Astrocyte of the cerebellum (primary cell): ENCODE measurements at places on chromosomes 2 and 18.
A peak's percentile ranks its signal among the peaks of the same experiment; 100 is the strongest.

DNA sequence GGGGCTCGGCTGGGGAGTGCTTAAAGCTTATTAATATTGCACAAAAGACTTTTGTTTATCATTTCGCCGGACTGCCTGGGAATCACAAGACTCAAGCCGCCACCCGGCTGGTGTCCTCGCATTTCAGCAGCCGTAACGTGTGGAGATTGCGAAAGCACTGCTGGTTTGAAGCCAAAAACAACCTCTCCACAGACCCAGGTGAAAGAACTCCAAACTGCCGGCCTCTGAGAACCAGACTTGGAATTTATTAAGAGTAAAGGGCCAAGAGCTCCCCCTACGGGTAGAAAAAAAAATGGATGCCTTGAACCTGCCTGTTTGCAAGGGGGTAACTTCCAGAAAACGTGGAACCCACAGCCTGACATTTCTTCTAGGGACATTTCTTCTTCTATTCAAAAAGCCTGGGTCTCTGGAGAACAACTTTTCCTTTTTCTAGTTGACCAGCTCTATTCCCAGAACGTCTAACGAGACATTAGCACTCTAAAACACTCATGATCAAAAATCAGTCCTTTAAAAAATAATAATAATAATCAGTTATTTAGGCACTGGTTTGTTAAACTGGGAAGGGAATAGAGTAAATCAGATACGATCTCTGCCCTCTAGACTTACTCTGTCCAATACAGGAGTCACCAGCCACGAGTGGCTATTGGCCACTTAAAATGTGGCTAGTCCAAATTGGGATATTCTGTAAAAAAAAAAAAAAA lies 216.3 kb downstream of the C1D start:
- peak; percentile 99 for DNase-seq

GRCh38 chr18:1094409-1094808 lies 189.7 kb downstream of the ADCYAP1 start:
- DNase-seq = peak; percentile 71

DNA sequence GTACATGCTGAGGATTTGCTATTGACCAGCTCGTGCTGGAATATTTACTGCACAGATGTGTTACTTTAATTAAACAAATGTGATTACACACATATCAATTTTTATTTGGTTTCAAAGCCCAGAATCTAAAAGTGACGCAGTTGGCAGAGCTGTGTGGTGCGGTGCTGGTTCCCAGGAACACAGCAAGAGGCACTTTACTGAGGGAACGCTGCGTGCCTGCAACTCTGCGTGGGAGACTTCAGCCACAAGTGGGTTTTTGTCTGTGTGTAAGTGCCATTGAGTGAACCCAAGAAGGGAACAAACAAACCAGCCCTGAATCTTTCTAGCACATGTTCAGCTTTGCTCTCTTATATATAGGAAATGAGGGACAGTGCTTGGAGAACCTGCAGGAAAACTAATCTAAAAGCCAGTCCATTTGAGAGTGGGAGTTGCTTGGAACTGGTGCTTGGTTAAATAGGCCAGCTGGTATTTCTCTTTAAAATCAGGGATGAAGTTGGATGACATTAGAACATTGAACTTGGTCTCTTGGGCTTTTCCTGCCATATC lies 196.6 kb upstream of the CELF4 start:
- no peak for DNase-seq

DNA sequence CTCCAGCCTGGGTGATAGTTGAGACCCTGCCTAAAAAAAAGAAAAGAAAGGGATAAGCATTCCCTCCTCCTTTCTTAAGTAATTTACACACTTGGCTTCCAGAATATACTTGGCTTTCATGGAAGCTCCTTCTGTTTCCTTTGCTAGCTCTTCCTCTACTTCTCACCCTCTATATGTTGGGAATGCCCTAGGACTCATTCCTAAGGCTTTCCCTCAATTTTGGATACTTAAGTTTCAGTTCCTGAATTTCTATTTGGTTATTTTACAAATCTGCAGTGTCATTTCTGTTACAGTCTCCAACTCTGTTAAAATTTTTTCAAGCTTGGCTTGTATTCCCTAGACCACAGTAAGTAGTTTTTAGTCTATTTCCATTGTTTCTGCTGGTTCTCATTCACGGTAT lies 23.6 kb downstream of the SP3 start:
- no peak for DNase-seq

DNA sequence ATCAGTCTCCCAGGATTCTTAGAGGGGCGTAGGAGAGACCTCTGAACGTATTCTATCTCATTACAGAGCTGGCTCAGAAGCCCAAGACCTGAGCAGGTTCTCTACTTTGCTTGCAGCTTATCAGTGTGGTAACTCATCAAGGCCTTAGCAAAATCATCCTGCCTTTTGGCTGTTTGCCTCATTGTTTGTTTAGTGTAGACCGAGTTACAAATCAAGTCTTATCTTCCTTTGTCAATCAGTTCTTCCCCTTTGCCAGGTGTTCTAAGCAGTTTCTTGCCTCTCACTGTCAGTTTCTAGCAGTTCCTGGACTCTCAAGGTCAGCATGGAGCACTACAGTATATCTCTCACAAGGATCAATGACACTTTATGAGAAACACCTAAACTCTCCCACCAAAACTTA lies 30.9 kb upstream of the NAB1 start:
- no peak for DNase-seq

- DNase-seq = peak; percentile 34
Observed at GRCh38 chr2:232327105-232328031, 51.2 kb upstream of the ALPP start.

DNA sequence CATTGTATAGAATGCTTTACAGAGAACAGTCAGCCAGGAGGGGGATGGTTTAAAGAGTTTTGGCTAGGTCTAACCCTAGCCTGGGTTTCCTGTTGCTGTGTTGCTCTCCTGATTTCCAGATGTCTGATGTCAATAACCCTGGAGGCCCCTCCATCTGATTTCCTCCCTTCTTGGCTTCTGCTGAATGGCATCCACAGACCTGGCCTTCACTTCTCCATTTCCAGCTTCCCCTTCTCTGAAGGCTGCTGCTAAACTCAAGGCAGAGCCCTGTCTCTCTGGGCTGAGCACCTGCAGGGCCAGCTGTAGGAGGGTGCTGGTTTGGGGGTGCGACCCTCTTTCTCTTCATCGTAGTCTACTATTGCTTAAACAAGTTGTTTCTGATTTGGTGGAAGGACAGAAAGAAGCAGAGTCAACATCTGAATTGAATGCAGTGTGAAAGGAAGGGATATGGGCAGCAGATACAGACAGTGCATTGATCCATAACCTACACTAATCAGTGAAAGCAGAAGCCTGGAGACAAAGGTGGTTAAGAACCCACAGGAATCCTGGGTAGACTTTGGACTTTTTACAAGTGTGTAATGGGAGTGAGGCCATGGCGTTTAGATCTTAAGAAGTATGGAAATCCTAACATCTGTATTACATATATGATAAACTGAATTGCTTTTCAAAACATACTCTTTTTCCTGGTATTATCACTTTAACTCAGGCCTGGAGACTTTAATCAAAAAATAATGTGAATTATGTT lies 153.6 kb downstream of the HRH4 start:
- DNase-seq = no peak

GRCh38 chr18:6161549-6161948 lies 253.2 kb downstream of the L3MBTL4 start:
- DNase-seq = no peak

- peak; percentile 67 for DNase-seq
Observed at GRCh38 chr18:46946656-46947282, 29.4 kb downstream of the KATNAL2 start.

GRCh38 chr2:71456617-71457016 lies 3.3 kb downstream of the DYSF start:
- no peak for DNase-seq

GRCh38 chr2:26352892-26353291 lies 6.3 kb upstream of the ADGRF3 start:
- DNase-seq = no peak

- no peak for DNase-seq
Observed at GRCh38 chr2:6442252-6442985, 423.3 kb downstream of the CMPK2 start.

- DNase-seq = peak; percentile 53
Observed at GRCh38 chr2:36277146-36277808, 78.3 kb upstream of the CRIM1 start.

GRCh38 chr2:218865999-218866398 lies 6.4 kb downstream of the WNT6 start:
- no peak for DNase-seq

DNA sequence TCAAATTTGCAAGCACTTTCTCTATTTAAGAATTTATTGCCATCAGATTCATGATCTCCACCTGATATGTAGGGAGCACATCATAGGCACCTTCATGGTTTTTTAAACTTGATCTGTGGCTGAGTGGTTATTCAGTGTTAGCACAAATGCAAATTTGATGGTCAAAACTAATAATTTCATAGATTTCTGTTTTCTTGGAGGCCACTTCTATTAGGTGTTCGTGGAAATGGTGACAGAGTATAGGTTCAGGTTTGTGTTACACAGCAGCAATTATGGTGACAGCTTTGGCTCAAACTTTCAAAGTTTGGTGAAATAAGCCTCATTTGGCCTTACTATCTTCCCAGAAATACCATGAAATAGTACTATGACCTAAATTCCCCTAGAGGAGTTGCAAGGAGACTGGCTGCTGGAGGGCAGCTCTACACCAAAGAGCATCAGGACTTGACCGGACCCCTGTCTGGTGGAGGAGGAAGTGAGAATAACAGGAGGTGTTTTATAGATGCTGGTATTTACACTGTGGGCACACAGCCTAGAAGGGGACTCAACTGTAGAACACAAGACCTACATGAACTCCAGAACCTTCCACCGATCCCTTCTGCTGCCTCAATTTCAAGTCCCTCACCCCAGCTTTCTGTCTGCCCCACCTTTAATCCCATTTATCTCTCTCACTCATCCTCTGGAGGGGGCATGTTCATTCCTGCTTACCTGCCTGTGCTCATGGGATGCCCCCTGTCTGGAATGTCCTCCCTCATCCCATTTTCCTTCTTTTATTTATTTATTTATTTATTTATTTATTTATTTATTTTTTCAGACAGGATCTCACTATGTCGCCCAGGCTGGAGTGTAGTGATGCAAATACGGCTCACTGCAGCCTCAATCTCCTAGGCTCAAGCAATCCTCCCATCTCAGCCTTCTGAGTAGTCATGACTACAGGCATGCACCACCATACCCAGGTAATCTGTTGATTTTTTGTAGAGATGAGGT lies 132.9 kb upstream of the SIX2 start:
- no peak for DNase-seq

DNA sequence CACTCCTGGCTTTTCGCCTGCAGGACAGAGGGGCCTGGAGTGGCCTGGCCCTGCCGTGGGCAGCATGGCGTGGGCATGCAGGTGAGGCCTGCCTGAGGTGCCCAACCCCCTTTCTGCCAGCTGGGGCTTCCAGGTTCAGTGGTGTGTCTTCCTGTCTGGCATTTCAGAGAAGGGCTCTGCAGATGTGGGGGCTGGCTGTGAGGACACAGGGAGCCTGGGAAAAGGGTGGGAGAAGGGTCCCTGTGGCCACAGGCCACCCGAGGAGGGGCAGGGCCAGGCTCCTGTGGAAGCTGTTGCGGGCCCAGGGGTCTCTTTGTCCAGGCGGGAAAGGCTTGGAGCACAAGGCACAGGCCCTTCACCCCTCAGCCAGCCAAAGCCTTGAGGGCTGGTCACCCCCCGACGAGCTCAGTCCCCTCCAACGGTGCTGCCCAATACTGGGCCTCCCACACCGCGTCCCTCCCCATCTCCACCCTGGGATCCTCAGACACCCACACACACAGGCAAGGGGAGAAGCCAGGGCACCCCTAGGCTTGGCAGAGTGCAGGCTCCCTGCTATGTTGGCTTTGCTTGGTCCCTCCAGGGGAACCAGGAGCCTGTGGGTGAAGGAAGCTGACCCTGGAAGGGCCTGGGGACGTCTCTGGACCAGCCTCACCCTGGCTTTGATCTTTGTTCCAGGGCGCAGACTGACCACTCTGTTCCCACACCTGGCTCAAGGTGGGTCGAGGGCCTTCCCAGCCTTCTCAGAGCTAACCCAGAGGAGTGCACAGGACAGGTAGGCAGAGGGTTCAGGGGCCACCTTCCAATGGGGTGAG lies 3.7 kb upstream of the AQP12A start:
- no peak for DNase-seq

DNA sequence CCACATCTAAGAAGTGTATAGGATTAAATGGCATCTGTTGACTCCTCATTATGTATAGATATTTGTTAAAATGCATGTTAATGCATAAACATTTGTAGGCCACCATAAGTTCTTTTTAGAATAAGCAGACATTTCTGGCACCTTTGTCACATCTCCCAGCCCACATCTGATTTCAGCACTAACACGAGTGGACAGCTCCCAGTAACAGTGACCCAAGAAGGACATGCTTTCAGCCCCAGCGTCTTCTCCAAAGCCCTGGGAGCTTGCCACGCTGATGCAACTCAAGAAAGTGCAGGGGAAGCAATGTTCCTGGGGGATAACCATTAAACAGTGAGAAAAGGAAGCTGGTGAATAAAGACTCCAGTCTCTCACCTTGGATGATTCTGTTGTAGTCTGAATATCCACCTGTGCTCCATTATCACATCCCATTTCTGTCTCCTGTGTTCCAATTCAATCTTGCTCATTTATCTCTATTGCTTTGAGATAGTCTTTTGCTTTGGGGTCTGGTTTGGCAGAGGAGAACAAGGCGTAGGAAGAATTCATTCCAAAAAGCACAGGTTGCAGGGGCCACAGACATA lies 182.6 kb upstream of the THSD7B start:
- no peak for DNase-seq

DNA sequence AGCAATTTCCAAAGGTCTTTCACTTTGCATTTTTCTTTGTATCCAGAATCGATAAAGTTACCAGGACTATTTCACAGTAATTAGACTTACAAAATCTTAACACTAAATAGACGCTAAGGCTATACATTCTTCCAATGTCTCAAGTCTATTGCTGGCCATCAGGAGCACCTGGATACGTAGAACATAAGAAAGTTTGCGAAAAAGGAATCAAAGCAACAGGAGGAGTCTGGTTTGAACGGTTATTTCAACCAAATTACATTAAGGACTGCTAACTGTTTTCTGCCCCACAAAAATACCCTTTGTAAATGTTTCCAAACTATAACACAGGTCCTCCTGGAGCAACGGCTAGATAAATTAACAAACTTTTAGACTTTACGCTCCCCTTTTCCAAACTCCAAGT lies 1.4 kb upstream of the HNRNPA3 start:
- DNase-seq = no peak

GRCh38 chr2:232341061-232341738 lies 37.4 kb upstream of the ALPP start:
- no peak for DNase-seq

- no peak for DNase-seq
Observed at GRCh38 chr18:79447703-79448367, 52.1 kb downstream of the NFATC1 start.
